Stimulated activated CD4-positive, alpha-beta T cell treated with anti-CD3 and anti-CD28 coated beads, Interleukin-4, amount 100 ng/mL, for 24 hours (primary cell): ENCODE measurements at places on chromosomes 11 and 22.

DNA sequence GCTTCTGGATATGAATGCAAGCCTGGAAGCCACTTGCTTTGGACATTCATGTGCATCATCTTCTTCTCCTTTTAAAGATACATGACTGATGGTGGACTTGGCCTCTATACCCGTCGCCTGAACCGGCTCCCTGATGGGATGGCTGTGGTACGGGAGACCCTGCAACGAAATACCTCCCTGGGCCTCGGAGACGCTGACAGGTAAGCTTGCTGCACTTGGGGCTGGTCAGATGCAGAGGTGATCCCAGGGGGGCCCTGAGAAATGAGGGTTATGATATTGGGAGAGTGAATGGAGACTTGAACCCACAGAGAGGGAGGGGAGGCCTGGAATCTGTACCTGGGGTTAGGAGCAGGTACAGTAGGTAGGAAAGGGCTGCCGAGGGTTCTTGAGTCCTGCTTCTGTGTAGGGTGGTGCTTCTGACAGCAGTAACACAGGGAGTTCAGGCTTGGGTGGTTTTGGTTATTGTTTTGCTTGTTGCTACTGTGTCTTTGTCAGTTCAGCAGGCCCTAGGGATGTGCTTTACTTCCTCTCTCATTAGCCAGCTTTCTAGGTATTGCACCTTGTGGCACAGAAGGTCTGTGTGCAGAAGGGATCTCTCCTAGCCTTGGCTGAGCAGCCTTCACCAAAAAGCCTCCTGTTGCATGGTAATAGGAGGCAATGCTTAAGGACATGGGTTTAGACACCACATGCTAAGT lies 176.1 kb downstream of the DBX1 start:
- no peak for DNase-seq

DNA sequence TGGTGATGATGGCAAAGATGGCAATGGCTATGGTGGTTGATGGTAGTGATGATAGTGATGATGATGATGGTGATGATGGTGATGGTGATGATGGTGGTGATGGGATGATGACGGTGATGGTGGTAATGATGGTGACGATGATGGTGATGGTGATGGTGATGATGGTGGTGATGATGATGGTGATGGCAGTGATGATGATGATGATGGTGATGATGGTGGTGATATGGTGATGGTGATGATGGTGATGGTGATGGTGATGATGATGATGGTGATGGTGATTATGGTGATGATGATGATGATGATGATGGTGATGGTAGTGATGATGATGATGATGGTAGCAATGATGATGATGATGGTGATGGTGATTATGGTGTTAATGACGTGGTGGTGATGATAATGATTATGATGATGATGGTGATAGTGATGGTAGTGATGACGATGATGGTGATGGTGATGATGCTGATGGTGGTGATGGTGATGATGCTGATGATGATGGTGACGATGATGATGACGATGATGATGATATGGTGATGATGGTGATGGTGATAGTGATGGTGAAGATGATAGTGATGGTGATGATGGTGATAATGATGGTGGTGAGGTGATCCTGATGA lies 232.1 kb downstream of the BRD1 start:
- no peak for DNase-seq

DNA sequence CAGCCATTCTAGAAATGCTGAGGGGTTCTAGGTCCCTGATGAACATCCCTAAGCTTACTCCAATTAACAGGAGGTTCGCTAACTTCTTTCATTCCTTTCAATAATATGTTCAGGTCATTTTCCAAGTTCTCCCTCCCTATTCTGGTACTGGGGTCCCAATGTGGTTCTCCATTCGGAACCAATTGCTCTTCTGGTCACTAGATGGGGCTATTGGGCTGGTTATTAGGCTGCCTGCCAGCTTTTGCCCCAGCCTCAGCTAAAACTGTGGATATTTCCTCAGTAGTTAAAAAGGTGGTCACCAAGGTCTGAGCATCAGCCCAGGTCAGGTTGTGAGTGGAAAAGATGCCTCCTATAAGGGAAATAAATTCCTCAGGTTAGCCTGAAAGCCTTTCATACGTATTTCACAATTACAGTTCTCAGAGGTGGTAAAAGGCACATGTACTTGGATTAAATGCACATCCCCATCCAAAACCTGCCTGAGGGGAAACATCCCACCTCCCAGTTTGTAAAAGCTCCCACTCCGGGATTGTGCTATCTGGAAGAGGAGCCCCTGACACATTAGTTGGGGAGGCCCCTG lies 161.1 kb upstream of the CCDC179 start:
- no peak for DNase-seq

GRCh38 chr11:60634126-60634525 lies 65.3 kb upstream of the MS4A8 start:
- no peak for DNase-seq

- DNase-seq: no peak
Observed at GRCh38 chr11:20399498-20399897, 12.0 kb downstream of the PRMT3 start.

GRCh38 chr11:101401245-101401644 lies 182.6 kb downstream of the TRPC6 start:
- no peak for DNase-seq

DNA sequence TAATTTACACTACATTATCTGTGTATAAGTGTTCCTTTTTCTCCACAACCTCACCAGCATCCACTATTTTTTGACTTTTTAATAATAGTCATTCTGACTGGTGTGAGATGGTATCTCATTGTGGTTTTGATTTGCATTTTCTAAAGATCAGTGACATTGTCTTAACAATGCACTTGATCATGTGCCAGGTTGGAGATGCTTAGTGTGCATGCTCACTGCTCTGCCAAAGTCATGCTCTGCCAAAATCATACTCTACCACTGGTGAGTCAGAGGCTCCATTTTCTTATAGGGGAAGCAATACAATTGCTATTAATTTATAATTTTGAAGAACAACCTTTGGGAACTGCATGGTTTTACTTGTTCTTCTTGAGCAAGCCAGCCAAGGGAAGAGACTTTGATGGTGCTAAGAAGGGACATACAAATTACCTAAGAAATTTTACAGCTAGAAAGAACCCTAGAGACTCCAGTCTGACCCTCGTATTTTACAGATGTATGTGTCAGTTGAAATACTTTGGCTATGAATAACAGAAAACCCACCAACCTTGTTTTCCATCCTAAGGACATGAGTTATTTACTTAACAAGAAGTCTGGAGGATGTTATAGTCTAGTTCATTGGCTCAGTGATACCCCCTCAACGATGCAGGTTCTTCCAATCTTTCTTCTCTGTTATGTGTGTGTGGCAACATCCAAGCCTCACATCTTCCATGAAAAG lies 368.9 kb downstream of the DDX10 start:
- DNase-seq: no peak

DNA sequence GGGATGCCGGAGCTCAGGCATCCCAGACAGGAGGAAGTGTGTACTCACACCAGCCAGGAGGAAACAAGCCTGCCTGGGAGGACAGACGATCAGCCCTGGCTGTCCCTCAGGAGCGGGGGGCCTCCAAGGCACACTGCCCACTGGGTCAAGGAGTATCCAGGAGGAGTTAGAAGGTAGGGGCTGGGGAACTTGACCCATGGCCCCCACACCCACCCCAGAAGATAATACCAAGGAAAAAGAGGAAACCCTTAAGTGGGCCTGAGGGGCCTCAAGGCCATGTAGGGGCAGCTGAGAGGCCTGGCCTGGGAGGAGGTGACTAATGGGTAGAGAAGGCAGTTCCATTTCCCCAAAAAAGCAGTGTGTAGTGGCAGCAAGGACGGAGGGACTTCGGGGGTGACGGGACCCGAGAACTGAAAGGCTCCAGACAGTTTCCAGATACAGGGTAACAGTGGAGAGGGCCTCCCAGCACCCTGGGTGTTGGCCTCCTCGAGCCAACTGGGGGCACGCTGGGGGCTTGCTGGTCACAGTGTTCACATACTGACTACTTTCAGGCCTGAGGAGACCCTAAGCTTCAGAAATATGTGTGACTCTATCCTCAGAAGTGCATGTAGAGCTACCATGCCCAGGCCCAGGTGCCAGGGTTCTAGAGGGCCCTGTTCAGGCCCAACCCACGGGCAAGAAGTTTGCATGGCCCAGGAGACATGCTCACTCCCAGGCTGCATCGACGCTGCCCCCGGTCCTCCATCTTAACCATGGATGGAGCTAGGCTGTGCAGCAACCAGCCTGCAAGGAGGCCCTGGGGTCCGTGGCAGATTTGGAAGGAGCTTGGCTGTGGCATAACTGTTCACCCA lies 75.7 kb upstream of the PITPNB start:
- DNase-seq: no peak

- no peak for DNase-seq
Observed at GRCh38 chr11:84581083-84581482, 1046.1 kb downstream of the DLG2 start.

GRCh38 chr11:86161837-86162236 lies 82.7 kb upstream of the EED start:
- DNase-seq: no peak

DNA sequence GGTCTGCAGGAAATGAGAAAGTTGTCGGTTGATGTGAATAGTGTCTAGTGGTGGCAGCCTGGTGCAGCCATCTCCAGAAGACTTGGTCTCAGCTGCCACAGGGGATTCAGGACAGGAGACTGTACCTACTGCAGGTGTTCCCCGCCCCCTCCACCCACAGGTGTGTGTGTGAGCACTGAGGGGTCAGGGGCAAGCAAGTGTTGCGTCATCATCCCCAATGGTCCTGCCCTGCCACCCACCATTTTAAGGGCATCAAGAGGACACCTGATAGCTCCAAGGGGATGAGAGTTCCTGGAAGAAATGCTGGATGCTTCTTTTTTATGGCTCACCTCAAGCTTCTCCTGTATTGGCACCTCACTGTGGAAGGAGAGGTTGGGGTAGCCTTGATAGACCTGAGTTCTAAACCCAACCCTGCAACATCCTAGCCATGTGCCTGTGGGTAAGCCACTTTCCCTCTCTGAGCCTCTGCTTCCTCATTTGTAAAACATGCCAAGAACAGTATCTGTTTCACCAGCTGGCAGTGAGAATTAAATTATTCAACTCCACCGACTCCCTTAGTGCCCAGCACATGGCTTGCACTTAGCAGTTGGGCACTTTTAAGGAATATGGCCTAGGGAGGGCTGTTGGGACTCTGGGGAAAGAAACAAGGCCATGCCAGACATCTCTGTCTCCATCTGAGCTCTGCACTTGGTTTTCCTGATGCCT lies 6.1 kb downstream of the C11orf91 start:
- DNase-seq: no peak

GRCh38 chr11:30143098-30143705 lies 87.6 kb upstream of the FSHB start:
- no peak for DNase-seq

GRCh38 chr22:35727436-35727835 lies 9.8 kb downstream of the APOL5 start:
- DNase-seq: no peak

DNA sequence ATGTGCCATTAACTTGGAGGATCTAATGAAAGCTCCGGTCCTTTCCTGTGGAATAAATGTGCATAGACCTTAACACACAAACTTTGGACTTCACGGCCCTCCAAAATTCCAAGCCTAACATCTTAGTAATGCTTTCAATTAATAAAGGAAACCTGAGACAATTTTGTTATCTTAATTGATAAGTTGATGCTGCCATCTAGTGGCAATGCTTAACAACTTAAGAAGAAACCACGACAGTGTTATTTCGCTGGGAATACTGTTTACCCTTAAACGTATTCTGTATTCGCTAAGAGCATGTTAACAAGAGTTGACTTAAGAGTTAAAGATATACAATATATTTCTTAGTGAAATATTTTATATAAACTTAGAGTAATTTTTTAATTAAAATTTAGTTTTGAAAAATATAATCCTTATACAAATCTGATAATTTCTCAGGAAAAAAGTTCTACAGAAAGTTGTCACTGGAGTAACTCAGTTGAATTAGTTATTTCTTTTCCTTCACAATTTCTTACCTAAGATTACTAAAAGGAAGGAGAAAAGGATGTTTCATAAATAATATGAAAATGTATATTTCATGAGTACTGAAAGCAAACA lies 35.0 kb upstream of the OR9G4 start:
- no peak for DNase-seq

- no peak for DNase-seq
Observed at GRCh38 chr22:17694752-17695151, 56.2 kb downstream of the BCL2L13 start.

GRCh38 chr22:33806191-33806590 lies 114.1 kb downstream of the LARGE1 start:
- no peak for DNase-seq

- no peak for DNase-seq
Observed at GRCh38 chr11:5591613-5592012, 4.8 kb upstream of the TRIM6 start.

DNA sequence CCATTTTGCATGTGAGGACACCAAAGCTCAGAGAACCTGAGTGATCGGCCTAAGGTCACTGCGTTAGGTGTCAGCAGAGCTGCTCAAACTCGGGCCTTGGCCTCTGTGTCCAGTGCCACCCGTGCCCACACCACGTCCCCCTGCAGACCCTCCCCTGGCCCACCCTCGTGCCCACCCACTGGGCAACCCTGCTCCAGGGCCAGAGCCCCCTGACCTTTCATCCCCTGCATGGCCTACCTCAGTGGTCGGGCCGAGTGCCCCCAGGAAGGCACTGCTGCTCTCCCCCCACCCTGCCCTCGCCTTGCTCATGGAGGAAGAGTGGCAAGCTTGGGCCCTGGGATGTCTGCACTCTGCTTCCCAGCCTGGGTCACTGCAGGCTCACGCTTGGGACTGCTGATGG lies 17.7 kb downstream of the B3GAT1 start:
- DNase-seq: no peak

- no peak for DNase-seq
Observed at GRCh38 chr22:50400406-50400805, 57.3 kb downstream of the PPP6R2 start.

GRCh38 chr11:90661233-90661632 lies 438.4 kb upstream of the CHORDC1 start:
- no peak for DNase-seq

DNA sequence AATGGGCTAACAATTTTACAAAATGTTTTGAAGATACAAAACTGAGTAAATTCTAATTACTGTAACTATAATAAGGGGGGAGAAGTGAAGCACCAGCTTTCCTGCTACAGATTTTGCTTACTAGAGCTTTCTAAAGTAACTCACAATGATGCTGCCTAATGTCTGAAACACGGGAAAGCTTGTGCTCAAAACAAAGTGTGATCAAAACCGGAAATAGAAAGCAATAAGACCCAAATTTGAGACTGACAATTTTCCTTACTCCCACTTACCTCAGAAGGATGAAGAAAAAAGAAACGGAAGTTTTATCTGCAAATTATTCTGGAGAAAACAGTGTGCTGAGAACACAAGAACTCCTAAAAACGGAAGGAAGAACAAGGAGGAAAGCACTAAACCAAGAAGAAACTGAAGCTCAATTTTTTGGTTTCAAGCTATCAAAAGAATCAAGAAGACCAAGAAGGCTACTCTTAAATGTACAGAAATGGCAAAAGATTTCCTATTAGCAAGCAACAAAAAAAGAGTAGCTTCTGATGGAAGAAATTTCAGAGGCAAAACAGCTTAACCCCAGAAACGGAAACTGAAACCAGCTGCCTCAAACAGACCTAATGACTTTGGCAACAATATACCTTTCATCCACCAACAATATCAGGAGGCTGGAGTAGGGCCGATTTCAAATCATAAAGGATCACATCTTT lies 33.4 kb downstream of the AMBRA1 start:
- DNase-seq: peak; percentile 26
